Aorta (tissue), 5 donors: ENCODE measurements at places on chromosomes 7 and 10. TPM values are rescaled to one million over a fixed set of nuclear protein-coding genes. Genes with fewer than 3 reads are reported as not detected.
A peak's percentile ranks its signal among the peaks of the same experiment; 100 is the strongest.

DMBT1 gene
- total RNA-seq: 0.10 TPM

NUP205 gene
- total RNA-seq: 40.9 TPM

NDUFA5 gene
- 53.6 TPM for total RNA-seq

SCART1 gene
- total RNA-seq: 5.4 TPM

PIP4K2A gene
- total RNA-seq: 90.3 TPM

LIPK gene
- not detected for total RNA-seq

DNA sequence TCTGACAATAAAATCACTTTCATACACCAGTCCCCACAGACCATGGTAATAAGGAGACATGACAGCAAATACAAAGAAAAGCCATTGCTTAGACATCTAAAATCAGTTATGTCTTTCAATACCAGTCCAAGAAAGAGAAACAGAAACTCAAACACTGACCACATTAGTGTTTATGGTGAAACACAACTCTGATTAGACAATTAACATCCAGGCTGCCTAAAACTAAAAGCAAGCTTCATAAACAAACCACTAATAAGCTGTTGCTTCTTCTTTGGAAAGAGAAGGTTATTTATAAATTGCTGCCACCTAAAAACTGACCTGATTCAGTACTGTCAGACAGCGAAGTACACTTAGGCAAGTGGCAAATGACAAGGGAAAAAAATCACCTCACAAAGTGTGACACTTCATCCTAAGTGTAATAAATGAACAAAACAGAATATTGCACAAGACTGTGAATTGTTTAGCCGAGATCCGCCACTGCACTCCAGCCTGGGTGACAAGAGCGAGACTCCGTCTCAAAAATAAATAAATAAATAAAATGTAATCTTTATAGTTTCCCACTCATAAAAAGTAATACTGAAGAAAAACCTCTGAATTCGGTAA, 277.4 kb downstream of the PARD3 start:
- H3K4me1 ChIP-seq: peaks cover 4% of the 10 kb centered on the region
- no peaks in the 10 kb centered on the region for H3K36me3 ChIP-seq
- no peaks in the 10 kb centered on the region for H3K27me3 ChIP-seq

DNA sequence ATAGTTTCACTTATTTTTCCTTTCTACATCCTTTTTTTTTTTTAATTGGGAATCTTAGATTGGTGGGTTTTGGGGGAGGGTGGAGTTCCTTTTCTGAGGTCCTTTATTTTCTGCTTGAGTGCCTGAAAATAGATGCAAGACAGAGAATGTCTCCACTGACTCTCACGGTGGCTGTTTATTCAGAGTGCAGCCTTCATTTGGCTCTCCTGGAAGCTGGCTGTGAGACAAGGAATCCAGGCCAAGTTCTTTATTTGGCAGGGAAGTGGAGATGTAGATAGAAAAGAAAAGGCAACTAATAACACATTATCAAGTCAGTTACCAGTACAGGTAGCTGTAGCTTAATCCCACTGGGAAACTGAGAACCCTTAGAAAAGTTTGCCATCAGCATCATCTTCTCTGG, 118.6 kb downstream of the CNTNAP2 start:
- H3K4me3 ChIP-seq: no peak overlapping the region
- H3K36me3 ChIP-seq: no peaks in the 10 kb centered on the region
- DNase-seq: no peak

GRCh38 chr10:51800725-51801424, 101.5 kb upstream of the CSTF2T start:
- DNase-seq: no peak
- H3K27ac ChIP-seq: peak overlapping the region; percentile 83
- no peak overlapping the region for H3K4me3 ChIP-seq

DNA sequence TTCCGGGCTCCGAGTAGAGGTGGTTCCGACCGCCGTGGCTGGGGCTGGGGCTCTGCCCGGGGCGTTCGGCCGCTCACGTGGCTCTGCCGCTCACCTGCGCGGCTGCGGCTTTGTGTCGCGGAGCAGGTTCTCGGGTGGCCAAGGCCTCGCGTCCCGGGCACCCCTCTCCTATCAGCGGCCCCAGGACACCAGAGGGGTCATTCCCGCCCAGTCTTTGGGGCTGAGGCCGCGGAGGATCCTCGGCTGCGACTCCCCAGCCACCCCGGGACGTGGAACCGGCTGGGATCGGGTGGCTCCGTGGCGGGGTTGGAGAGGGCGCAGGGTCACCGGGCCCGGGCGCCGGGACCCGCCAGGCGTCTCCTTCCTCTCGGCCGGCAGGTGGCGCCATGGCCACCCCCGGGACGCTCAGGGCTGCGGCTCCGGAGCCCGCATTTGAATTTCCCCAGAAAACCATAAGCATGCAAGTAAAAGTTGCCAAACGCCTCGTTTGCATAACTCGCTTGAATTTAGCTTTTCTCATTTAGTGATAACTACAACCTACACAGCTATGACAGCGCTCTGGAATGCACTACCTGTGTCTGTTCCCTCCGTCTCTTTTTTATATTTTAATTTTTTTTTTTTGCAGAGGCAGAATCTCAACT, 1.2 kb downstream of the COL26A1 start:
- peak overlapping the region; percentile 27 for H3K4me3 ChIP-seq
- peak; percentile 70 for DNase-seq
- H3K36me3 ChIP-seq: no peaks in the 10 kb centered on the region
- H3K27ac ChIP-seq: no peak overlapping the region
- H3K27me3 ChIP-seq: no peaks in the 10 kb centered on the region
- no peaks in the 10 kb centered on the region for H3K4me1 ChIP-seq

DNA sequence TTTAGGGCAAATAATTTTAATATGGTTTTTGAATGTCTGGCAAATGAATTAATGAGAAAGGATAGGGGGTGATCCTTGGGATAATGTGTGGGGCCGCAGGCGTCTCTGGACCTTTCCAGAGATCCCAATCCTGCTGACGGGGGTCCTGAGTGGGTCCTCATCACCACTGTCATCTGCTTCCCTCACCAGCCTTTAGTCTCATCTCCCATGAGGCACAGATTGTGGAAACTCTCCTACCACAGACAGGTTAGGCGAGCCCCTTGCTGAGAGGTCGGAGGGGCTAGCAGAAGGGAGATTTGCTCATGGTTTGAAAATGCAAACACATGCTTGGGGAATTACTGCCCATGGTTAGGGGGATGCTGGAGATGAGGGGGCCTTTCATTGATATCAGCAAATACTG, 484.6 kb downstream of the RPS24 start:
- H3K27me3 ChIP-seq: no peaks in the 10 kb centered on the region
- H3K36me3 ChIP-seq: no peaks in the 10 kb centered on the region
- DNase-seq: no peak

- H3K27ac ChIP-seq: no peak overlapping the region
- no peaks in the 10 kb centered on the region for H3K36me3 ChIP-seq
- DNase-seq: no peak
- H3K27me3 ChIP-seq: no peaks in the 10 kb centered on the region
- no peak overlapping the region for H3K4me3 ChIP-seq
These were observed 417.9 kb downstream of the AUTS2 start for GRCh38 chr7:70016044-70016770.

GRCh38 chr10:113663908-113664307, at the start of gene NRAP:
Gene NRAP, minus strand, starts transcription at chr10:113664041. Its CDS starts 159 bp downstream, at chr10:113663882.
- H3K4me3 ChIP-seq: no peak within 1 kb of the TSS
- H3K36me3 ChIP-seq: no peaks in the 10 kb centered on the region
- DNase-seq: no peak
- H3K27ac ChIP-seq: no peak within 1 kb of the TSS

DNA sequence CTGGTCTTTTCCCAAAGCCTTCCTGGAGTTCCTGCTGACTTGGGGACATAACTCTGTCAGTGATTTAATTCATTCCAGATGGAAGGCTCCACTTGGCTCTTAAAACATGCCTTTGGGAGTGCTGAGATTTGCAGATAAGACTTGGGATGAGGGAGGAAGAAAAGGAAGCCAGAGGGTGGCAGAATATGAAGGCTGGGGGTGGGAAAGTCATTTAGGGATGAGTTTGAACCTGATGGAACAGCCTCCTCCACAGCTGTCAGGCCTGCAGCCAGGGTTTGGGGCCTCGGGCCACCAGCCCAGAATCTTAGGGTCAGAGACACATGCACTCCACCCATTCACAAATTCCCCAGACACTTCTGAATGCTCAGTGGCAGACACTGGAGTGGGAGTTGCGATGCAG, 28.4 kb upstream of the EIF5AL1 start:
- no peak overlapping the region for H3K27ac ChIP-seq
- no peaks in the 10 kb centered on the region for H3K4me1 ChIP-seq
- H3K4me3 ChIP-seq: no peak overlapping the region
- H3K36me3 ChIP-seq: no peaks in the 10 kb centered on the region
- H3K27me3 ChIP-seq: no peaks in the 10 kb centered on the region

- no peaks in the 10 kb centered on the region for H3K36me3 ChIP-seq
- no peaks in the 10 kb centered on the region for H3K4me1 ChIP-seq
- peak overlapping the region; percentile 67 for H3K27ac ChIP-seq
These were observed 631 bp downstream of the POR start for GRCh38 chr7:75915416-75916156.

- H3K27me3 ChIP-seq: no peaks in the 10 kb centered on the region
- H3K4me3 ChIP-seq: no peak overlapping the region
- DNase-seq: no peak
These were observed 721.2 kb downstream of the XPNPEP1 start for GRCh38 chr10:109202111-109202510.

DNA sequence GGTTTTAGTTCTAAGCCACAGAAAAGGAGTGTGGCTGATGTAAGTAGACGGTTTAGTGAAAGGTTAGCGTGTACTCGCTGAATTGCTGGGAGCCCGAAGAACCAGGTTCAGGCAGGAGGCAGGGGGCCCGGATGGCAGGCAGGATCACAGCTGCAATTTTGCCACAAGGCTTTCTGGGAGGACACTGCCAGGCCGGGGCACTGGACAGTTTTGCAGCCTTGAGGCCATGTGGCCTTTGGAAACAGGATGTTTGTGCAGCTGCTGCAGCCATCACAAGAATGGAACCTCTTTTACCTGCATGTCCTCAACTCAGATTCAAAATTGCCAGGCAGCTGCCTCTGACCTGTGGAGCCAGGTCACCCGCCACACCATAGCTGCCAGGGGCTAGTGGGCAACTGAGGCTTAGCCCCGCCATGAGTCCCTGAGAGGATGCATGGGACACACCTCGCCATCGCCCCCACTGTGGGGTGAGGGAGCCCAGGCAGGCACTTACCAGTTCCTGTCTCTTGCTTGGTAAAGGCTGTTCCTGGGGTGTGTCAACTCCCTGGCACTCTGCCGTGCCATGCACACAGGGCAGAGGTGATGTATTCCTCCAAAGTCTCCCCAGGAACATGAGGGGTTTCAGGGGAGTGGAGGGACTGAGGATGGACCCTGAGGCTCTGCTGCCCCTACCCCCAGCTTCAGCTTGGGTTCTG, 188.6 kb downstream of the RPS24 start:
- no peaks in the 10 kb centered on the region for H3K27me3 ChIP-seq
- no peaks in the 10 kb centered on the region for H3K4me1 ChIP-seq
- H3K27ac ChIP-seq: no peak overlapping the region
- no peaks in the 10 kb centered on the region for H3K36me3 ChIP-seq
- no peak overlapping the region for H3K4me3 ChIP-seq
- DNase-seq: no peak

DNA sequence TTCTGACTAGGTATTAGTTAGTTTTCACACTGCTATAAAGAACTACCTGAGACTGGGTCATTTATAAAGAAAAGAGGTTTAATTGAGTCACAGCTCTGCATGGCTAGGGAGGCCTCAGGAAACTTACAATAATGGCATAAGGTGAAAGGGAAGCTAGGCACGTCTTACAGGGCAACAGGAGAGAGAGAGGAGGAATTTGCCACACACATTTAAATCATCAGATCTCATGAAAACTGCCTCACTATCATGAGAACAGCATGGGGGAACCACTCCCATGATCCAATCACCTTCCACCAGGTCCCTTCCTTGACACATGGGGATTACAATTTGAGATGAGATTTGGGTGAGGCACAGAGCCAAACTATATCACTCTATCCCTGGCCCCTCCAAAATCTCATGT, 40.6 kb upstream of the ZMYND11 start:
- no peaks in the 10 kb centered on the region for H3K36me3 ChIP-seq
- no peaks in the 10 kb centered on the region for H3K27me3 ChIP-seq
- no peak overlapping the region for H3K27ac ChIP-seq

- H3K4me3 ChIP-seq: peak overlapping the region; percentile 77
- H3K27ac ChIP-seq: peak overlapping the region; percentile 20
- no peaks in the 10 kb centered on the region for H3K27me3 ChIP-seq
These were observed 527 bp downstream of the PDIA4 start for GRCh38 chr7:149027611-149028345.

DNA sequence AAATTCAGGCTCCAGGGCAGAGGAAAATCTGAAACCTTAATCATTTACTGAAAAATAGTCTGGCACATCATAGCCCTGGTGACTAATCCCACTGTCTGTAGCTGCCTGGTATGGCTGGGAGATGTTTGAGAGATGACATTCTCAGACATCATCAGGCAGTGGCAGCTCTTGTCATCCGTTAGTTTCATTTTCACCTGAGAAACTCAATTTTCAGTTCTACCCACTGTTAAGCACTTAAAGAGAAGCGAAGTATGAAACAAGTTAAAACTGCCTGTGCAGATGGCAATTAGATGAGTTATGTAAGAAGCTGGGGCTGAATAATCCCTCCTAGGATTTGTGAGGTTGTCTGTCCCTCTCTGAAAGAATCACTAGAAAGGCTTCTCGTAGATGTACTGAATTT, 150.2 kb downstream of the NSUN6 start:
- no peak overlapping the region for H3K4me3 ChIP-seq
- no peaks in the 10 kb centered on the region for H3K27me3 ChIP-seq
- no peak for DNase-seq

GRCh38 chr10:78934532-78934898, 134.3 kb upstream of the ZMIZ1 start:
- no peaks in the 10 kb centered on the region for H3K27me3 ChIP-seq
- H3K4me1 ChIP-seq: no peaks in the 10 kb centered on the region
- DNase-seq: no peak
- H3K36me3 ChIP-seq: no peaks in the 10 kb centered on the region
- H3K27ac ChIP-seq: no peak overlapping the region

GRCh38 chr7:151844071-151844824, 32.7 kb downstream of the PRKAG2 start:
- no peak overlapping the region for H3K4me3 ChIP-seq
- peak; percentile 50 for DNase-seq
- H3K27me3 ChIP-seq: no peaks in the 10 kb centered on the region
- no peaks in the 10 kb centered on the region for H3K4me1 ChIP-seq
- no peaks in the 10 kb centered on the region for H3K36me3 ChIP-seq

DNA sequence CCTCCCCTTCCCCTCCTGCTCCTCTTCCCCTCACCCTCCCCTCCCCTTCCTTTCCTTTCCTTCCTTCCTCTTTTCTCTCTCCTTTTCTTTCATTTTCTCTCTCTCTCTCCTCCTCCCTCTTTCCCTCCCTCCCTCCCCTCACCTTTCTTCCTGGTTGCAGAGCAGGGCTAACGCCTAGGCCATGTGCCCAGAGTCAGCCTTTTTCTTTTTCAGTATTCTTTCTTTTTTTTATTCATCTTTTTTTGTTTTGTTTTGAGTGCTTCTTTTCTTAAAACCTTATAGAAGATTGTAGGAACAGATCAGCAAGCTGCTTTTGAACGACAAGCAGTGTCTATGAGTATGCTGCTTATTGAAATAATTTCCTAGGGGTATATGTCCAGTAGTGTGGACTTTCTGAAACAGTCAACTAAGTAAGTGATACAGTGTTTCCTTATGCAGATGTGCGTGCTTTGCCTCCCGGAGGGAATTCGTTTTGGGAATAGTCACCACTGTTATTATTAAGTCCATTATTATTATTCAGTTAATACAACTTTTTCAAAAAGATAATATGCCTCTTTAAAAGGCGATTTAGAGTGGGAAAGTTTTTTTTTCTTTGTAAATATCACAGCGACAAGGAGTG, 219.2 kb downstream of the CAMK1D start:
- no peak overlapping the region for H3K27ac ChIP-seq
- no peaks in the 10 kb centered on the region for H3K4me1 ChIP-seq
- no peaks in the 10 kb centered on the region for H3K36me3 ChIP-seq
- H3K27me3 ChIP-seq: no peaks in the 10 kb centered on the region
- no peak for DNase-seq
